ENCODE measurements at places on chromosomes 2 and 18. TPM values are rescaled to one million over a fixed set of nuclear protein-coding genes. Genes with fewer than 3 reads are reported as not detected.

DNA sequence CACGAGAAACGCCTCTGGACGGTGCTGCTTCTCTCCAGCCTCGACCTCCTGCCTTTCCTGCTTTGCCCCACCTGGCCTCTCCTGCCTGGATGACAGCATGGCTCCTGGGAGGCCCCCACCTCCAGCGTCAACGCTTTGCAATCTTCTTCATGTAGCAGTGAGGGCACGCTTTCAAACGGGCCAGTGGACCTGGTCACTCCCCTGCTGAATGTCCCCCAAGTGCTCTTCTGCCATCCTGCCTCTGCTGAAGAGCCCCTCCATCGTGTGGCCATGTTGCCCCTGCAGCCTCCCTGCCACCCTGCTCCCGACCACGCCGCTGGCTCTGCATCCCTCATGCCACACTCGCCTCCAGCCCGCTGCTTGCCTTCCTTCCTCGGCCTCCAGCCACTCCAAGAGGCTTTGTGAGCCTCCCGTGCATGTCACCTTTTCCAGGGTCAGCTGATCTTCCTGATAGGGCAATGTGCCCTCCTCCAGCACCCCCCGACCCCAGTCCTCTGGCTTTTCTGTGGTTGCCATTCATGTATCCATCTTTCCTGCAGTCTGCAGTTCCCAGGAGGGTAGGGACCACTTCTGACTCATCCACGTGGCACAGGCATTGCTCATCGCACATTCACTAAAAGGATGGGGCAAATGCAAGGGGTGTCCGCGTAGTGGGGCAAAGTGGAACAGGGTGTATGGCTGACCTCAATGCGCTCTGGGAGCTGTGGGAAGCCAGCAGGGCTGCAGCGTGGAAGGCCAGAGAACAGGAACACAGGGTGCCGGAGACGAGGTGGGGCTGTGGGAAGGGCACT, 268.8 kb downstream of the TWIST2 start:
- DNase-seq, result no peak

DNA sequence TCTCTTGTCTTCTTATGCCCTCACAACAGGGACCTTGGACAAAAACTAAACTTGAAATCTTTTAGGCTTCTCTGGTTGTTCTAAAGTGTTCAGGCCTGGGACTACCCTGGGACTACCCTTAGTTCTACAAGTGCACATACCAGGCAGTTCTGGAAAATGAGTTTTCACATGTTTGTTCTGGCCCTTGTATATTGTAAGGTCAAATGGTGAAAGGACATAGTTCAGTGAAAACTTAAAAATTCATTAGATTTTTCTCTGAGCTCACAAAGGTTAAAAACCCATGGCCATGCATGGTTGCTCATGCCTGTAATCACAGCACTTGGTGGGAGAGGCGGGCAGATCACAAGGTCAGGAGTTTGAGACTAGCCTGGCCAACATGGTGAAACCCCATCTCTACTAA, 875.5 kb upstream of the FAM98A start:
- no peak for DNase-seq

DNA sequence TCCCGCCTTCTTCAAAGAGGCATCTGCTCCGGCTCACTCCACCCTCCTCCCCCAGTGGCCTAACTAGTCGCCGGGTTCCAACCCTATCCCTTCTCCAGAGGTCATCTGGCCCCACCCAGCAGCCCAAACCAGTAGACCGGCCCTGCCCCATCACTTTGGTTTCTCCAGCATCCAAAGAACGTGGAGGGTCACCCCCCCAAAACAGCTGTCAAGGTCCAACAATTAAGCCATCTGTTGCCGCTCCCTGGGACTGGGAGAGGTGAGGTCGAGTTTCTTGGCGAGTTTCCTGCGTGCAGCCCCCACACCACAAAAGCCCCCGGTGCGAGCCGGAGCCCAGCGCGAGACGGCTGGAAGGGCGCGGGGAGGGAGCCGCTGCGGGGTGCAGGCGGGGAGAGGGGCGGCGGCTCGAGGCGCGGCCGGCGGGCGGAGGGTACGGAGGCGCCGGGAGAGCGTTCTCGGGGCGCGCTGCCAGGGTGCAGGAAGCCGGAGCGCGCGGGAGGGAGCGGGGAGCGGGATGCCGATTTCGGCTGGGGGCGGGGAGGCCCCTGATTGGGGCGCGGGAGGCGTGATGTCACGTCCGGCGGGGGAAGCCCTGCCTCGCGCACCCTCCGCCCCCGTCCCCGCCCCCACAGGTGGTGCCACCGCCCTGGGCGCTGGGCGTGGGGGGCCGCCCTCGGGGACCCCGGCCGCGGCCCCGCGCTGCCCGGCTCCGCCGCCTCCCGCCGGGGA, 571 bp upstream of the GPC1 start:
- DNase-seq, result peak; percentile 98

GRCh38 chr2:35803126-35803525, 552.5 kb upstream of the CRIM1 start:
- no peak for DNase-seq

GRCh38 chr2:104870100-104870975, 16.4 kb downstream of the POU3F3 start:
- DNase-seq, result no peak

The GEN1 gene
- total RNA-seq, result 5.5 TPM

Measured in aorta (tissue), 5 donors.